Stimulated activated CD8-positive, alpha-beta memory T cell treated with anti-CD3 and anti-CD28 coated beads, Interleukin-12 subunit alpha, Interleukin-12 subunit beta, amount 100 ng/mL, for 1 hour (primary cell): ENCODE measurements at places on chromosomes 16 and 17.

- no peak for DNase-seq
Measured at GRCh38 chr17:57557834-57558681, 187.0 kb downstream of the CCDC182 start.

GRCh38 chr17:30450125-30451027, 26.8 kb upstream of the GOSR1 start:
- DNase-seq: no peak

GRCh38 chr17:28261219-28261618, 57.8 kb upstream of the TMEM97 start:
- DNase-seq: no peak

- no peak for DNase-seq
Measured at GRCh38 chr16:28586466-28586865, 10.4 kb downstream of the SULT1A2 start.

- DNase-seq: no peak
Measured at GRCh38 chr17:64998436-64999190, 57.9 kb downstream of the GNA13 start.

- no peak for DNase-seq
Measured at GRCh38 chr16:15484662-15485061, 50.3 kb downstream of the BMERB1 start.

GRCh38 chr16:85664580-85665372, 24.0 kb downstream of the GINS2 start:
- DNase-seq: no peak

DNA sequence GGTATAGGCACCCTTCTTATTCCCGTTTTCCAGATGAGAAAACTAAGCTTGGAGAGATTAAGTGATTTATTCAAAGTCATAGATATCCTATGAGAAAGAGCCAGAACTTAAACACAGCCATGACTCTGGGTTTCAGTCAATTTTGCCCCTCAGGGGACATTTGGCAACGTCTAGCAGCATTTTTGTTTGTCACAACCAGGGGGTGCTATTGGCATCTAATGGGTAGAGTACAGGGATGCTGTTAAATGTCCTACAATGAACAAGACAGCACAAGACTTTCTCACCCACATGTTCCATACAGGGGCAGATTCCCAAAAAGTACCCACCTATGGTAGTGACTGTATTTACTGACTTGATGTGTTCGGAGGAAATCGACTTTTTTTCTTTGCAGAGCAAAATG, 4.8 kb upstream of the SHISA9 start:
- no peak for DNase-seq

DNA sequence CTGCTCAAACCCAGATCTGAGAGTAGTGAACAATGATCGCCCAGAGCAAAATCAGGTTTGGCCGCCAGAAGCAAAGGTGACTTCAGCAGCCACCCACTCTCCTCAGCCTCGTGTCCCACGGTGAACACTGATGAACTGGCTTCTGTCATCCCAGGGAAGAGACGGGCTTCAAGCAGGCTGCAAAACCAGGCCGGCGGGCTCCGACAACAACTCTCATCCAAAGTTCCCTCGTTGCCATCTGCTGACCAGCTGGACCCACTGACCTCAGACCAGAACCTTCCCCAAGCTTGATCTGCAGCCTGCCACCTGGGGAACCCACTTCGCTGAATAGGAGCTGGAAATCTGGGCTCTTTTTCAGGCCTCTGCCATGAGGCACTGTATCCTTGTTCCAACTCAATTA, 69.6 kb upstream of the MRTFB start:
- no peak for DNase-seq

DNA sequence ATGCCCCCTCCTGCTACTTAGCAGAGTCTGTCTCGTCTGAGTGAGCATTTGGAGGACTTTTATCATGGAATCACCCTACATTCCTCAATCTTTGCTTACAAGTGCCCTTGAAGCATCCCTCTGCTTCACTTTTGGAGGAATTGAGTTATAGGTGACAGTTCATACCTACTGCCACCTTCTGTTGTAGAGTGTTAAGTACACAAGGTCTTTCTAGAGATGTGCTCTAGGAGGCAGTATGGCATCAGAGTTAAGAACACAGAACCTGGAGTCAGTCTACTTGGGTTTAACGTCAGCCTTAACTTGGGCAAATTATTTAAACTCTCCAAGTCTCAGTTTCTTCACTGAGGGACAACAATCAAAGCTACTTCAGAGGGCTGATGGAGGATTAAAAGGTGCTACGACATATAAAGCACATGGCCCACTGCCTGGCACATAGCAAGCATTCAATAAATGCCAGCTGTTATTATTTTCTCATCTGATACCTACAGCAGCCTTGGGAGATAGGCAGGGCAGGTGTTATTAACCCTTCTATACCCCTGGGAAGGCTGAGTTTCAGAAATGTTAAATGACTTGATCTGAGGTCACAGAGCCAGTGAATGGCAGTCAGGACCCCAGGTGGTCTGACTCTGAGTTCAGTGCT, 62.2 kb downstream of the UTP18 start:
- DNase-seq: no peak

- DNase-seq: no peak
Measured at GRCh38 chr16:58490065-58490464, 9.9 kb upstream of the NDRG4 start.

GRCh38 chr17:38339891-38340290, 3.9 kb downstream of the GPR179 start:
- DNase-seq: no peak

GRCh38 chr17:81735264-81736102, 23.4 kb downstream of the SLC25A10 start:
- no peak for DNase-seq

- no peak for DNase-seq
Measured at GRCh38 chr16:13920510-13920818, 510 bp downstream of the ERCC4 start.

- DNase-seq: no peak
Measured at GRCh38 chr16:81813648-81814047, 34.6 kb downstream of the PLCG2 start.

DNA sequence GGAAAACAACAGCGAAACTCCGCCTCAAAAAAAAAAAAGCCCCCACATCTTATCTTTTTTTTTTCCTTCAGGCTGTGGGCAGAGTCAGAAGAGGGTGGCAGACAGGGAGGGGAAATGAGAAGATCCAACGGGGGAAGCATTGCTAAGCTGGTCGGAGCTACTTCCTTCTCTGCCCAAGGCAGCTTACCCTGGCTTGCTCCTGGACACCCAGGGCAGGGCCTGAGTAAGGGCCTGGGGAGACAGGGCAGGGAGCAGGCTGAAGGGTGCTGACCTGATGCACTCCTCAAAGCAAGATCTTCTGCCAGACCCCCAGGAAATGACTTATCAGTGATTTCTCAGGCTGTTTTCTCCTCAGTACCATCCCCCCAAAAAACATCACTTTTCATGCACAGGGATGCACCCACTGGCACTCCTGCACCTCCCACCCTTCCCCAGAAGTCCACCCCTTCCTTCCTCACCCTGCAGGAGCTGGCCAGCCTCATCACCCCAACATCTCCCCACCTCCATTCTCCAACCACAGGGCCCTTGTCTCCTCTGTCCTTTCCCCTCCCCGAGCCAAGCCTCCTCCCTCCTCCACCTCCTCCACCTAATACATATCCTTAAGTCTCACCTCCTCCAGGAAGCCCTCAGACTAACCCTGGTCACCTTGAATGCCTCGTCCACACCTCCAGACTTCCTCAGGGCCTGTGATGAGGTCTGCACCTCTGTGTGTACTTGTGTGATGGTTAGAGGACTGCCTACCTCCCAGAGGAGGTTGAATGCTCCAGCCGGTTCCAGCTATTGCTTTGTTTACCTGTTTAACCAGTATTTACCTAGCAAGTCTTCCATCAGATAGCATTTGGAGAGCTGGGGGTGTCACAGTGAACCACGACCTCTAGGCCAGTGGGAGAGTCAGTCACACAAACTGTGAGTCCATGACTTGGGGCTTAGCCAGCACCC, 1.2 kb upstream of the HBA1 start:
- DNase-seq: no peak

GRCh38 chr17:50155115-50155819, 4.8 kb upstream of the PPP1R9B start:
- no peak for DNase-seq

- no peak for DNase-seq
Measured at GRCh38 chr17:9370467-9370866, 205.2 kb downstream of the STX8 start.

DNA sequence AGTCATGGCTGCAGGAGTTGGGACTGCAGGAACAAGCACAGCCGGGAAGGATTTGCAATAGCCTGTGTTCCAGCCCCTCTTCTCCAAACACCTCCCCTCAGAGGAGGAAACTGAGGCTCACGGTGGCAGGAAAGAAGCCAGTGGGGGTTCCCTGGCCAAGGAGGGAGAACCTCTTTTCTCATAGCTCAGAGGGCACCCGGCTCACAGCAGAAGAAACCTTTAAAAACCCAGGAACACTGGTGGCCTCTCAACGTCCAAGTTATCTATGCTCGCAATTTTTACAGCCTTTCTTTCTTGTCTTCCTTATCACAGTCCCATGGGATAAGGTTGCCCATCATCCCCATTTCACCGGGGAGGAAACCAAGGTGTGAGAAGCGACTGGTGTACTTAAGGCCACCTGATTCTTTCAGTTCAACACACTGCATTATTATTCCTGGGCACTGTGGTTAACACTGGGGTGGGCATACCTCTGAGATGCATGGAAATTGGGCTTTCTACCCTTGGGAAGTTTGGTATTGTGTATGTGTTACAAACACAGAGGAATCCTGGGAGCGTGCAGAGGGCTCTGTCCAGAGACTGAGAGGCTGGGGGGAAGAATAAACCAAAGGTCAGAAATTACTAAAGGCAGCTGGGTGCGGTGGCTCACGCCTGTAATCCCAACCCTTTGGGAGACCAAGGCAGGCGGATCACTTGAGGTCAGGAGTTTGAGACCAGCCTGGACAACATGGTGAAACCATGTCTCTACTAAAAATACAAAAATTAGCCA, 791 bp upstream of the ZNF629 start:
- DNase-seq: no peak

DNA sequence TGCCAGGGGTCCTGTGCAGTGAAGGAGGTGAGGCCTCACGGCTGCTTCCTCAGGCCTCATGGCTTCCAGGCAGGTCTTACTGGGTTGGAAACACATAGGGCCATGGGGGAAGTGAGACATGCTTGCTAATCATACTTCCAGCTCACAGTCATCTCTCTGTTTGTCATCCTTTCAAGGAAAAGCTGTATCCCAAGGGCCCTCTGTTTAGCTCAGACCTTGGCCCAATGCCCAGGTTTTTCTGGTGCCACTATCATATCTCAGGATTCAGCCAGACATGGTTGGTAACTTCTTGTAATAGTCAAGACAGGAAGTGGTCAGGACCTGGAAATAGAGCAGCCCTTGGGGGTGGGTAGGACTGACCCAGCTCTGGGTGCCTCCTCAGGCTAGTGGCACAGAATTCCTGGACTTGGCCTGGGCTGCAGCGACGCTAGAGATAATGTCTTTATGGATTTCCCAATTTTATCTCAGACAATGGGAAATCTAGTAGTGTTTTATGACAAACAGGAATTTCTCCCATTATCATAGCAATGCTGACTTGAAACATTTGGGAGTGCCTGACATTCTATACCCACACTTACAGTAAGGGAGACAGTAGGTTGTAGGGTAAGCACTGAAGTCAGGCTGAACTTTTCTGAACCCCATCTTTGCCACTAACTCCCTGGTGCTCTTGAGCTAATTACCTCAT, 13.5 kb upstream of the ITGB3 start:
- DNase-seq: no peak

- DNase-seq: no peak
Measured at GRCh38 chr16:55497558-55497957, 11.3 kb upstream of the LPCAT2 start.

- DNase-seq: no peak
Measured at GRCh38 chr16:273547-274421, 2.0 kb downstream of the RGS11 start.

GRCh38 chr17:2061441-2061958, 6.6 kb downstream of the HIC1 start:
- DNase-seq: no peak

- no peak for DNase-seq
Measured at GRCh38 chr17:17108451-17109049, 66.3 kb downstream of the MPRIP start.

- no peak for DNase-seq
Measured at GRCh38 chr17:79627184-79627765, 16.4 kb upstream of the RBFOX3 start.

GRCh38 chr17:10673312-10673711, 16.2 kb upstream of the MYH3 start:
- no peak for DNase-seq

DNA sequence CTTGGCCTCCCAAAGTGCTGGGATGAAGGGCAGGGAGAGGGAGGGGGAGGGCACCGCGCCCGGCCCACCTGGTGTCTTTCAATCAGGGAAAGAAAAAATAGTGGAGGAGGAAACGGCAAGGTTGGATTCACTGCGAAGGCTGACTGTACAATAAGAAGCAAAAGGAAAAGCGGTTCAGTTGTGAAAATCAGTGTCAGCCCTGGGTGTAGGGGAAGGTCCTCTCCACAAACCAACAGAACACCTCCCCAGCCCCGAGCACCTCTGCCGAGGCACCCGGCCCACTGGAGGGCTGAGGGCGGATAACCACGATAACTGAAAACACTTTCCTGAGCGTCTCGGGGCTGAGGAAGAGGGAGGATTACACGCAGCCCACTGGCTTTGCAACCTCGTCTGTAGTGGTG, 1.4 kb upstream of the SPG7 start:
- no peak for DNase-seq
